ENCODE measurements at places on chromosomes 12 and 14.

GRCh38 chr14:24879661-24880386 lies 170.1 kb downstream of the STXBP6 start:
- DNase-seq = no peak

- DNase-seq = no peak
Observed at GRCh38 chr14:68577802-68578541, 214.9 kb downstream of the ZFP36L1 start.

GRCh38 chr14:77654001-77654441 lies 37.6 kb upstream of the SPTLC2 start:
- no peak for DNase-seq

DNA sequence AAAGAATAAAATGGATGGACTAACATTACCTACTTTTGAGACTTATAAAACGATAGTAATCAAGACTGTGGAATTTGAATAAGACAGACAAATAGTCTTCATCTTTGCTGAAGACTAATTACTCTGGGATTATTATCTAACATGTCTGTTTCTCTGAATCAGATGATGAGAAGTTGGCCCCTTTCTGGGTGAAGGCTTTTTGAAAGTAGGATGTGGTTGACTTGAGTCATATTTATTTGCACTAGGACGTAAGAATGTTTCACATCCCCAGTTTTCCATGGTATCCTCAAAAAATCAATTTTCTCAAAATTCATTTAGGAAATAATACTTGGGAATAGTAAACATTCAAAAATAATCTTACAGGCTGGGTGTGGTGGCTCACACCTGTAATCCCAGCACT lies 31.8 kb downstream of the PKP2 start:
- DNase-seq = no peak

DNA sequence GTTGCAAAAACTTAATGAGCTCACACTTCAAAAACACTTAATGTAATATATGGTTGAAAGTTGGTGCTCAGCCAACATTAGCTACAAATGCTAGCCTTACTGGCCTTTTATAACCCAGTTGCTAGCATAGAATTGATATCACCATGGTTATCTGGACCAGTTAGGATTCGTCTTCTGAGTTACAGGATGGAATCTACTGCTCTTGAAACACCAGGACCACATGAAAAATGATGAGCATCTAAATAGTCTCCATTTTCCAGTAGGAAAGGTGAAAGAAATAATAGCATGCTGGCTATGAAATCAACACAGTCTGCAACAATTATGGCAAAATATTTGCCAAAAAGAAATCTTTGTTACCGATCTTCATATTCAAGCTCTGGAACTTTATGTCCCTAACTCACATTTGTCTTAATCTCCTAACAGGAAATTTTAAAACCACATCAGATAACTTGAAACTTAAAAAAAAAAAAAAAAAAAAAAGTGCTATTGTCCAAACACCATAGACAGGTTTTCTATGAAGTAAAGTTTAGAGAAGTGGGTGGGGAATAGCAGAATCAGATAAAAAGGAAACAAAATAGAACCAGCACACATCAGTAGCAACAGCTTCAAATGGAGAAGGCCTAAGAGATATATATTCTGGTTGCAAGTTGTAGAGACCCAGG lies 12.6 kb upstream of the CD69 start:
- no peak for DNase-seq

All from stimulated activated CD8-positive, alpha-beta memory T cell treated with anti-CD3 and anti-CD28 coated beads, Interleukin-4, amount 100 ng/mL, for 1 hour (primary cell).